ENCODE measurements at places on chromosomes 4 and X.

- DNase-seq, result no peak
Observed at GRCh38 chr4:66169341-66169740, 499.1 kb upstream of the EPHA5 start.

- DNase-seq, result no peak
Observed at GRCh38 chr4:139575072-139575471, 19.1 kb upstream of the SETD7 start.

GRCh38 chr4:129862461-129862860, 766.5 kb downstream of the C4orf33 start:
- DNase-seq, result no peak

DNA sequence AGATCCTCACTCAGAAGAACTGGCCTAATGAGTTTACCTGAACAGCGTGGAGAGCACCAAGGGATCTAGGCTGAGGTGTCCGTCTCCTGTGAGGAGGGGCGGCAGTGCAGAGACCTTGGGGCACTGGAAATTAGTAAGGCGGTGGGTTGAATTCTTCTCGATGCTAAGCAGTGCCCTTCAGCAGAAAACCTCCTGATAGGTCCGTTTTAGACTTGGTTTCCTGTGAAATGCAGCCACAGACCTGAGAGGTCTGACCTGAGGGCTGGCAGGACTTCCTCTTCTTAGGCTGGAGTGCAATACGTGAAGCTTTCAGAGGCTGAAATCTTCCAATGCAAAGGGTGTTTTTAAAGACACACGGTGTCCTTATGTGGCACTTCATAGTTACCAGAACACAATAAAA, at the start of gene CLNK:
Gene CLNK (minus strand): TSS at position 138 of the 400 bp plus-strand sequence. CDS start 16,899 bp downstream, outside the sequence.
- no peak for DNase-seq

- DNase-seq, result no peak
Observed at GRCh38 chrX:118475903-118476302, 19.7 kb upstream of the DOCK11 start.

Measured in stimulated activated CD8-positive, alpha-beta memory T cell treated with anti-CD3 and anti-CD28 coated beads, Interleukin-4, amount 100 ng/mL, for 1 hour (primary cell).